ENCODE measurements at places on chromosomes 2 and 18.
A peak's percentile ranks its signal among the peaks of the same experiment; 100 is the strongest.

- DNase-seq, result no peak
Measured at GRCh38 chr2:218895759-218896500, 15.3 kb downstream of the WNT10A start.

GRCh38 chr18:33581856-33582255 lies 3.8 kb downstream of the ASXL3 start:
- DNase-seq, result no peak

DNA sequence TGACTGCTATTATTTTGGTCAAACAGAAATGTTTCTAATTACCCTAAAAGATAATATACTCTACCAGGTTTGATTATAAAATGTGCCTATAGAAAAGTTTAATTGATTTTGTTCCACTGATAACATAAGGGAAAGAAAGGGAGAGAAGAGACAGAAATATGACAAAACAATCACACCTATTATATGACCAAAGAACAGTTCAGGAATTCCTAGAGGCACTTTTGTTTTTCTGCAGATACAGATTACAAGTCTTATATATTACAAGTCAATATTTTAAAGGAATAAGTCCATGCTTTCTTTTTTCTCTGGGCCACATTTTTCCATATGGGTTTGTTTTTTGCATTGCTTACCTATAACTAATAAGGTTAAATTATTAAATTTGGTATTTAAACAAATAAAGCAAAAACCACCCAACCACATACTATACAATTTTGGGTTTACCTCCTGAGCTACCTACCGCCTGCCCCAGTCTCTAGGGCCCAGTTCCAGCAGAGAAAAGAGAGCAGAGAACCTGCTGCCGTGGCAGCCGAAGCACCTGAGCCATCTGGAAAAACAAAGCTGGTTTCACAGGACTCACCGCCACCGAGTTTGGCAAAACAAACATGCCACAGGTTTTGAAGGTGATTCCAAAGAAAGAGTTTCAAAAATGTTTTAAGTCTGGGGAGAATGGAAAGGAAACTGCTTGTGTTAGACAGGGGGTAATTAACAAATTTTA lies 92.1 kb downstream of the DYM start:
- no peak for DNase-seq

DNA sequence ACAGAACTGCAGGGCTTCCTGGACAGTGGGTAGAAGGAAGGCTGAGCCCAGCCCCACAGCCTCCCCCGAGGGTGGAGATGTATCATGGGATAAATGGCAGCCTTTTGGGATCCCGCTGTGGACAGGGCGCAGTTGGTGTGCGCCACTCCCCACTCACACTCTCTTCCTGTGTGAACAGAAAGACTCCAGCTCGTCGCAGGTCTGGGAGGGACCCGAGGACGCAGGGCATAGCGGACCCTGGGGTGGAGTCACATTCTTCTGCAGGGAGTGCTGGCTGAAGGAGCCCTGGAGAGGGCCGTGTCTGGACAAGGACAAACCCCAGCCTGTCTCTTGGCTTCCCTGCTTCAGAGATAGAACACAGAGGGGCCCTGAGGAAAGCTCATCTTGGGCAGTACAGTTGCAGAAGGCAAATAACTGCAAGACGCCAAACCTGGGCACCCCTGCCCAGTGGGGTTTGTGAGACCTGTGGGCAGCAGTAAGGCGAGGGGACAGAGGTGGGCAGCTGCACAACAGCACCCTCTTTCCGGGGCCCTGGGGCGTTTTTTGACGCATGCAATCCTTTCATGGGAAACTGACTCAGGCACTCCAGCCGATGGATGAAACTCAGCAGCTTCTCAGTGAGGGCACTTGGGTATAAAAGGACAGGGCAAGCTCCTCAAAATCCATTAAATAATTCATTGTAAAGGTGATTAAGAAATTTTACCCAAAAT lies 101.9 kb downstream of the USP40 start:
- DNase-seq, result peak; percentile 1

GRCh38 chr2:141767691-141768090 lies 363.1 kb downstream of the LRP1B start:
- DNase-seq, result no peak

- no peak for DNase-seq
Measured at GRCh38 chr2:235232449-235233433, 261.1 kb upstream of the AGAP1 start.

DNA sequence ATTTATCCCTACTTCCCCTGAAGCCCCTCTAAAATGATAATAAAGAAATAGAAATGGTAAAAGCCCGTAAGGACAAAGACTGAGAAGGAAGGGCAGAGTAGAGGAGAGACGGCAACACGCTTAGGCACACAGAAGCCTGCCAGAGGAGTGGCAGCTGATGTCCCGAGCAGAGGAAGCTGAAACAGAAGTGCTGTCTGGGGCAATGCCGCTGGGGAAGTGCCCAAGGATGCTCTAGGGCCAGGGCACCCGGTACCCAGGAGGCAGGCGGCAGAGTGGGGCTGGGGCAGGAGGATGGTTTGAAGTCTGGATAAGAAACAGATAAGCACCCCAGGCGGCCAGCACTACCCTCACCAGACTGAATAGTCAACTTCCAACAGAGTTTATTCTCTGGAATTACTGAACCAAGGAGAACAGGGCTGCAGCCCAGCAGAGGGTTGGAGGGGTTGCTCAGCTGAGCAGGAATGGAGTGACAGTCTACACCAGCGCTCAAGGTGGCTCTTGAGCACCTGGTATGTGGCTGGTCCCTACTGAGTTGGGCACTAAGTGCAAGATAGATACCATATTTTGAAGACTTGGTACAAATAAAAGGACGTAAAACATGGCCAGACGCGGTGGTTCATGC lies 22.4 kb downstream of the TMEM37 start:
- DNase-seq, result no peak
